ENCODE measurements at places on chromosomes 2 and 18.

- DNase-seq: no peak
These were observed 129.0 kb downstream of the CABYR start for GRCh38 chr18:24267878-24268277.

- no peak for DNase-seq
These were observed 16.8 kb upstream of the ALPI start for GRCh38 chr2:232438951-232439757.

DNA sequence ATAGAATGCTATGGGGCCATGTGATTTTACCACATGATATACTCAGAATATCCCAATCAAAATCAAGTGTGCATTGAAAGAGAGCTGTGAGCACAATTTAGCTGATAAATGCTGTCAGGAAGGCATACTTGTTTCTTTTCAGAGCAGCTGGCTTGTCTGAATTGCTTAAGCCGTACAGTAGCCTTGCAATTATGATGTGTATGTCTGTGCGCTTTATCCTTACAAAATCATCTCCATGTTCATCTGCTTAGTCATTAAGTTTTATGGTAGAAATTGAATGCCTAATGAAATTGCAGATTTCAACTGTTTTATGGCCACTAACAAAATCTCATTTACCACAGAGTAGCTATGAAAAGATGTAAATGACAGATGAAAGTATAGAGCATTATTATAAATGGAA is 346.0 kb upstream of the DLGAP1 start:
- DNase-seq: no peak

GRCh38 chr18:28666216-28666615 is 489.3 kb upstream of the CDH2 start:
- DNase-seq: no peak

- DNase-seq: no peak
These were observed 386.2 kb downstream of the PTH2R start for GRCh38 chr2:208792766-208793165.

DNA sequence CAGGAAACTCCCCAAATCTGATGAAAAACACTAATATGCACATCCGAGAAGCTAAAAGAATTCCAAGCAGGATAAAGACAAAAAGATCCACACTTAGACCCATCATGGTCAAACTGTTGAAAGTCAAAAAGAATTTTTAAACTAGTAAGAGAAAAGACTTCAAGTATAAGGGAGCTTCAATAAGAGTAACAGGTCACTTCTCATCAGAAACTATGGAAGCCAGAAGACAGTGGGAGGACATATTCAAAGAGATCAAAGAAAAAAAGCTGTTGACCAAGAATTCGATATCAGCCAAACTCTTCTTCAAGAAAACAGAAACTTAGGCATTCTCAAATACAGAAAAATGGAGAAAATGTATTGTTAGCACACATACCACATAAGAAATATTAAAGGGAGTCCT is 50.4 kb downstream of the ZC3H8 start:
- DNase-seq: no peak

DNA sequence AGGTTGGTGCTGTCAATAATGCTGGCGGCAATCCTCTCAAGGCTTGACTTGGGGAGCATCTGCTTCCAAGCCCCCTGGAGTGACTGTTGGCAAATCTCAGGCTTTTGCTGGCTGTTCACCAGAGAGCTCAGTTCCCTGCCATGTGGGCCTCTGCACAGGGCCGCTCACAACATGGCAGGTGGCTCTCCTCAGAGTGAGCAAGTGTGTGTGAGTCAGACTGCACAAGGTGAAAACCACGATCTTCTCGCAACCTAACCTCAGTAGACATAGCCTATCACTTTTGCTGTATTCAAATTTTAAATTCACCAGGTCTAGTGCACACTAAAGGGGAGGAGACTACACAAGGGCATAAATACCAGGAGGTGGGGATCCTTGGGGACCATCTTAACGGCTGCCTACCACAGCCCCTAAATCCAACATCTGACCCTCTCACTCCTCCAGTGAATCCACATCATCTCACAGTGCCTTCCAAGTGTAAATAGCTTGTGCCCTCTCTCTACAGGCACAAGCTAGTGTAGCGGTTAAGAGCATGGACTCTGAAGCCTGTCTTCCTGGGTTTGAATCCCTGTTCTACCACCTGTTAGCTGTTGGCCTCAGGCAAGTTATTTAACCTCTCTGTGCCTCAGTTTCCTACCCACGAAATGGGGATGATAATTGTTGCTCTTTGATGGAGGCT is 187.7 kb upstream of the CXCR4 start:
- no peak for DNase-seq

All from stimulated activated CD4-positive, alpha-beta T cell treated with anti-CD3 and anti-CD28 coated beads, Interleukin-1b, Interleukin-23, amount 100 ng/mL, for 24 hours (primary cell).